ENCODE measurements at places on chromosomes 1 and 21. TPM values are rescaled to one million over a fixed set of nuclear protein-coding genes. Genes with fewer than 3 reads are reported as not detected.
A peak's percentile ranks its signal among the peaks of the same experiment; 100 is the strongest.

DNA sequence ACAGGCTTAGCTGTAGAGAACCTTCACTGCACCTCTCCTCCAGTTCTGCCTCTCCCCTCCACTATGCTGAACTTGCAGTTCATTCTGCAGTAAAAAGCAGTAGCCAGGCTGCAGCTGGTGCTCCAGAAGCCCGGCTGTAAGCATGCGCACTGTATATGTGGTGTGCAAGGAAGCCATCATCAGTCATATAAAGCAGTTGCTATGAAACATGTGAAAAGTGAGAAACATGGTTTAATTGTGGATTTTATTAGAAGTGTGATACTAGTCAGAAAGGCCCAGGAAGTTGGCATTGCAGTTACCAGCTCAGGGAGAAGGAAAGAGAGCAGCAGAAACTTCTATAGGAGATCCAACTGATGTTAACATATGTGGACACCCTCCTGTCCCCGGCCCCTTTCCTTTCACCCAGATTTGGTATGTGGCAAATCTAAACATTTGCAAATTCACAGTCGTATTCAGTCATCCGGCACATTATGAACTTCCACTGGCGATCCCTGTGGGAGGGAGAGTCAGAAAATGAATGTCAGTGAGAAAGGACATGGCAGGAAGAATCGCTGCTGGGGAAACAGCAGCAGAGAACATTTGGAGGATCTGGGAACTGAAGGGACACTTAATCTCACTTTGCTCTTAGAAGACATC lies 32.8 kb downstream of the DPT start:
- DNase-seq: no peak

- no peak for DNase-seq
These were observed 5.8 kb downstream of the CSRP1 start for GRCh38 chr1:201501144-201501543.

- DNase-seq: no peak
These were observed 308.0 kb downstream of the HMCN1 start for GRCh38 chr1:186042230-186042629.

GRCh38 chr1:53909946-53910345 lies 16.0 kb downstream of the DIO1 start:
- no peak for DNase-seq

DNA sequence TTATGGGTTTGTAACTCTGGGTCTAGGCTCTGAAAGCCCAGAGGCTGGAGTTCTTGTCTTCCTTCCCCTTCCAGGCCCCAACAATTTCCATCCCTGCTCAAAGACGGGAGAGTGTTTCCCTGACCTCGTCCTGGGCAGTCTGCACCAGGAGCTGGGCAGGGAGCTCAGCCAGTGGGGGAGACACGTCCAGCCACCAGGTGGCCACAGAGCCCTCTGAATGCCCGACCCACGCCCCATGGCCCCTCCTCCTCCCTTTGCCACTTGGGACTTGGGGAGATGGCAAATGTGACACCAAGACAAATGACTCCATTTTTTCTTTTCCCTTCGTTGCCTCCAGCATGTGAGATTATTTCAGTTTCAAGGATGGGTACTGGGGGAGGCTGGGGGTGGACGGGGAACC lies 159.9 kb upstream of the AJAP1 start:
- no peak for DNase-seq

DNA sequence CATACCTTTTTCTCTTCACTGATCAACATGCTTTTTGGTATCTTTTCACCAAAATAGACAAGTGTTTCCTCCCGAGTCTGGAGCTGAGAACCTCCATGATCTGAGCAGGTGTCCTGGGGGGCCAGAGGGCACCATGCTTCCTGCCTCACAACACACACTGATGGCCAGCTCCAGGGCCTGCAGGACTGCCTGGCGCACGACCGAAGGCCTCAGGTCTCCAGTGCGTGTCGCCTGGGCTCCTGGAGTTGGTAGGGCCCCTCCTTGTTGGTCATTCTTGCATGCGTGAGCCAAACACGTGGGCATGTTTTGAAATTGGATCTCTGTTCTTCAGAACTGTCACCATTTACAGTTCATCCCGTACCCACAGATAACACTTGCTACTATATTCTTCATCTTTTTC lies 64.4 kb downstream of the SLC37A1 start:
- DNase-seq: no peak

- peak; percentile 84 for DNase-seq
These were observed 10.0 kb downstream of the SLX9 start for GRCh38 chr21:44949779-44950198.

DNA sequence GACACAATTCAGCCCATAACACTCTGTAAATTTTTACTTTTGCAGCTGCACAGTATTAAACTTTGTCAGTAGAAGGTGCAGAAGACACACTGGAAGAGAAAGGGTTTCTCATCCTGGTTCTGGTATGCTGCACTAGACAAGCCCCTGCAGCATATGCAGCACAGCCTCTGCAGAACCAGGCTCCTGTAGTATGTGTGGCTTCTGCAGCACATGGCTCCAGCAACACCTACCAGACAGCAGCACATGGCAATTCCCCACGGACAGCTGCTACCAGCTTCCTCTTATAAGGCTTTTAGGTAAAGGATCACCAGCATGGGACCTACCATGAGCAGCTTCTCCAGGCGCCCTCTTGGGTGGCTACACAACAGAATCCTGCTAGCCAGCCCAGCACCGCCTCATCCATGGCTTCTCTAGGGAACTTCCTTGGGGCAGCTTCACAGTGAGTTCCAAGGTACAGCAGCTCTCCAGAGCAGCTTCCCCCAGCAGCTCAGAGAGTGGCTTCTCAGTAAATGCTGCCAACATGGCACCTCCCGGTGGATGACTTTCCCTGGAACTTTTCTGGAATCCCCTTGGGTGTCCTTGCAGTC lies 534.4 kb upstream of the CXADR start:
- DNase-seq: no peak

GRCh38 chr1:203733009-203733863 lies 31.7 kb upstream of the LAX1 start:
- DNase-seq: no peak

GRCh38 chr1:68136187-68136586 lies 85.8 kb upstream of the DIRAS3 start:
- DNase-seq: no peak

GRCh38 chr1:157136133-157136532 lies 2.1 kb downstream of the ETV3 start:
- DNase-seq: no peak

GRCh38 chr1:59058665-59059439 lies 238.0 kb upstream of the FGGY start:
- DNase-seq: no peak

DNA sequence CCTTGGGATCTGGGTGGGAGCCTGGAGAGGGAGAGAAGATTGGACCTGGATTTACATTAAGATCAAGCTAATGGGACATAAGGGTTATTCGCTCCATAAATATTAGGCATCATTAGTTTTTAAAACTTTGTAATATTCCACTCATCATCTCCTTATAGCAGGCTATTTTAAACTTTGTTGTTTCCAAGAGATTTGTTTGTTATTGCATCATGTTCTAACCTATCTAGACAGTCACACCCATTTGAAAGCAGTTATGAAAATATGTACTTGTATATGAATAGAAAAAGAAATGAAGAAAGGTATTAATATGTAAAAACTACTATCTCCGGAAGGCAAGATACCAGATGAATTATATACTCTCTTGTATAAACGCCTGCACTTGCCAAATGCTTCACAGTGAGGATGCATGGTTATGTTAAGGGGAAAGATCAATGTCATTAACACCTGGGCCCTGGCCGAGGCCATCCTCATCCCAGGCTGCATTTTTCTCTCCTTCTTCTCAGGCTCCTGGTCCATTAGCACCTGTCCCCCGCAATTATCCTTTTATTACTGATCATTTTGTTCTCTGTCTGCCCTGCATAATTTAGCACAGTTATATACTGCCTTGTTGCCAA lies 468.2 kb downstream of the MATN1 start:
- DNase-seq: no peak

- DNase-seq: no peak
These were observed 416.1 kb downstream of the NPHP4 start for GRCh38 chr1:5576011-5576672.

DNA sequence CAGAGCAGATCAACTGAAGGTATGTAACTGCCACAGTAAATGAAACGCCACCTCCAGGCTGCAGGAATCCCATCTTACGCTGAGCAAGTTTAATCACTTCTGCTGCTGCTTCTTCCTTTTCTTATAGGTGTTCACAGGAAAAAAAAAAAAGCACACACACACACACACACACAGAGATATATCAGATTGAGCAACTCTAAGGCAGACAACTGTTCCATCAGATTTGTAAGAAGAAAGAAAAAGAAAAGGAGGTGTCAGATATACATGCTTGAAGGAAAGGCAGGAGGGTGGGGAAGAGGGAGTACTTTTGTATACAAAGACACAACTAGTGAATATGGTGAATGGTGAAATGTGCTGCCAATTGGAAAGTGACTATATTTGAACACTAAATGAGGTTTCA lies 28.6 kb downstream of the DSTYK start:
- DNase-seq: no peak

DNA sequence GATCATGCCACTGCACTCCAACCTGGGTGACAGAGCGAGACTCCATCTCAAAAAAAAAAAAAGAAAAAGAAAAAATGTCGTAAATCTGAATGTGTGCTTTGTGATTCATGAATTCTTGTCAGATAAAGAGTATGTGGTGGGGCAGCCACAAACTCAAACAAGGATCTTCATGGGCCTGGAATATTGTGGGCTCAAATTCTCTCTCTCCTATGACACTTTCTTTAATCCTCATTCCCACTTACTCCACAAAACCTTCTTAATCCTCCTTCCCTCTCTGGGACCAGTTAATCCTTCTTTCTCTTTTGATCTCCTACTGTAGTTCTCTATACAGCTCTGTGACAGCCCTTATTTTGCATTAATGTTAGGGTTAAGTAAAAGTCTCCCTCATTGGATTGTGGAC lies 112.3 kb downstream of the AK5 start:
- DNase-seq: no peak

DNA sequence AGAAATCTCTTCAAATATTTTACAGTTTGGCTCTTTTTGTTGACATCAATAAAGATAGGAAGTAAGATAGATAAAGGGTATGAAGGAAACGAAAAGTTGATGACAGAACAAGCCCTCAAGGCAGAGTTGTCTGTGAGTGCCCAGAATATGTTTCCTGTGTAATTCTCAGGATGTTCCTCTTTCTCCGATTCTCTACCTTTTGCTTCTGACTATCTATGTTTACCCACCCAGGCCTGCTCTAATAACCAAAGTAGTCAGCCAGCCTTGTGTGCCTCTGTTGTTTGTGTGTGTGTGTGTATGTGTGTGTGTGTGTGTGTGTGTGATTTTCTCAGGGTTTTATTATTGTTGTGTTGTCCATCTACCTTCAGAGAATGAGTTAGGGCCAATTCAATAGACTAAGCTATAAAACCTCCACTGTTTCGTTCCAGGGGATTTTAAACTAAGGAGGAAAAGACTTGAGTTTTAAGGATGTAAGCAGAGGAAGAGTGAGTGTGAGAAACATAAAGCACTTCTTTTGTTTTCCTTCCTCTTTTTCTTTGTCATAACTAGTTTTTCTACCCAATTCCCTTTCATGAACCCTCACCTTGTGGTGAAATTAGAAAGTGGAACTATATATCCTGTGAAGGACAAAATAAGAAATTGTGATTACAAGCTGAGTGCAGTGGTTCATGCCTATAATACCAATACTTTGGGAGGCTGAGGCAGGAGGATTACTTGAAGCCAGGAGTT lies 627.4 kb upstream of the NR5A2 start:
- DNase-seq: no peak

DNA sequence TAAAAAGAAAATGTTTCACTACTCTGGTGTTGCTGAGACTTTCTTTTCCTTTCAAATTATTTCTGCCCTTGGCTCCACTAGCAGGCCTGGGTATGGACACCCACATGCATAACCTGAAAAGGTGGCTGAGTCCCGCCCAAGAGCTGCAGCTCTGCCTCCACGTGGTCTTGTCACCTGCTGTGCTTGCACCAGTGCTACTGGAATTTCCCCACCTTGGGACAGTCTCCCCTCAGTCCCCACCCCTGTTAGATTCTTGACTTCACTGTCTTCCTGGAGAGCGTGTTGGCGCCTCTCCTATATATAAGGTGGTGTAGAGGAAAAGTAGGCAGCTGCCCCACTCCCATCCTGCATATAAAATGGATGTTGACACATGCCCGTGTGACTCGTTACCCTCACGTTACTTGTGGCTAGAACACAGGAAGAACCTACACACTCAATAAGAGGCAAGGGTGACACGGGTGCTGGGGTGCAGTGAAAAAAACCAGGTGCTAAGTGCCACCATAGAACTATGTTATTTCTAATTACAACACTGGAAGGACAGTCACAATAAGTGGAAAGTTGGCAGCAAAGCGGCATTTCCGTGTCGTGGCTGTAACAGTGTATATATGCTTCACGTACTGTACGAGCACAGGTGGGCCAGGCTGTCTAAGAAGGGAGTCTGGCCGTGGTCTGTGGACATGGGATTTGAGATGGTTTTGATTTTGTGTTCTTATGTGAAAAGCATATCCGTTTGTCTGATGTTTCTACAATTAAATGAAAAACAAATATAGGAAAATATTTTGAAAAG lies 61.0 kb downstream of the POFUT2 start:
- no peak for DNase-seq

- no peak for DNase-seq
These were observed 78.5 kb upstream of the DPYD start for GRCh38 chr1:97999320-97999719.

- DNase-seq: no peak
These were observed 15.8 kb downstream of the PRDM15 start for GRCh38 chr21:41863439-41863740.

DNA sequence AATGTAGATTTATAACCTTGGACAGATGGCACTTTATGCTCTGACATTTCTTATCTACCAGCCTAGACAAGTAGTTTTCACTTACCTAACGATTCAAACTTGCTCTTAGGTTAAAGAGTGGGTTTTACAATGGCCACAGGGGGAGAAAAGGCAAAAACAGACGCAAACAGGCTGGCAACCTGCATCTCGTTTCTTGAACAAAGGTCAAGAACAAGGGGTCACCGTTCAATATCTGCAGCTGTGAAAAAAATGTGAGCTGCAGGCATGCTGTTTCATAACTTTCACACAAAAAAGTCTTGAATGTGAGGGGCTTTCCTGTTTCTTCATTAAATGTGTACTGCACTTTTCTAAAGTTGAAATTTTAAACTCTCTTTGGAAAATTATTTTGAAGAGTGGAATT lies 49.4 kb downstream of the SYDE2 start:
- no peak for DNase-seq

- no peak for DNase-seq
These were observed 629 bp downstream of the CTNNBIP1 start for GRCh38 chr1:9909234-9910046.

- no peak for DNase-seq
These were observed 270.6 kb downstream of the NFIA start for GRCh38 chr1:61352845-61353435.

The CLDN17 gene
- not detected for total RNA-seq

The SIK1 gene
- 1.7 TPM for total RNA-seq

The EXTL1 gene
- total RNA-seq: 7.6 TPM

The RGL1 gene
- total RNA-seq: 13.3 TPM

The HCRTR1 gene
- 0.23 TPM for total RNA-seq

The PDE9A gene
- 40.7 TPM for total RNA-seq

The TRIM67 gene
- total RNA-seq: 1.6 TPM

The TNFRSF18 gene
- total RNA-seq: not detected

The RGS4 gene
- total RNA-seq: 0.84 TPM

The BRDT gene
- total RNA-seq: not detected

All from neural crest cell (in vitro differentiated cells).